ENCODE measurements at places on chromosomes 16 and 17.

DNA sequence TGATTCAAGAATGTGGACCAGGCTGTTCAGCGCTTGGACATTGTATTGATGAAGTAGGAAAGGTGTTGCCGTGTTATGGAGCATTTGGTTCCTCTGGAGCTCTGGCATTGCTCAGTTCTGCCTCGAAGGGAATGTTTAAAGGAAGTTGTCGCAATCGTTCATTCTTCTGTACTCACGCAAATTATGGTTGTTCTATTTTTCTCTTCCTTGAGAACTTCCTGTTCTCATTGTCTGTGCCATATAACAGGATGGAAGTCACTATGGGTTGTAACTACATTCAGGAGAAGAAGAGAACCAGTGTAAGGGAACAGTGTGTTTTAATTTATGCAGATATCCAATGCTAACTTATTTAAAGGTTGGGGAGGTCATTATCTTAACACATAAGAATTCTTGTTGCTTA lies 13.0 kb downstream of the PCTP start:
- DNase-seq = no peak

DNA sequence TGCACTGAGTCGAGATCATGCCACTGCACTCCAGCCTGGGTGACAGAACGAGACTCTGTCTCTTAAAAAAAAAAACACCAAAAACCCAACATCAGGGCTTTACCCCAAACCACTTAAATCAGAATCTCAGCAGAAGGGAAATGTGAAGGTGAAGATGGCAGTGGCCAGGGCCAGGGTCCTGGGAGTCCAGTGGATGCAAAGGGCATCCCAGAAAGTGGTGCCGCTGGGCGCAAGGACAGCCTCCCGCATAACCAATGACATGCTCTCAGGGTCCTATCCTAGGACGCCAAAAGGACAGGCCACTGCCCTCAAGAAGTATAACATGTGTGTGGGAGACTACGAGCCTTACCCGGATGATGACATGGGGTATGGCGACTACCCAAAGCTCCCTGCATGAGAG lies 7.9 kb downstream of the TUBD1 start:
- DNase-seq = no peak

- no peak for DNase-seq
Observed at GRCh38 chr17:27336184-27336583, 42.3 kb downstream of the WSB1 start.

DNA sequence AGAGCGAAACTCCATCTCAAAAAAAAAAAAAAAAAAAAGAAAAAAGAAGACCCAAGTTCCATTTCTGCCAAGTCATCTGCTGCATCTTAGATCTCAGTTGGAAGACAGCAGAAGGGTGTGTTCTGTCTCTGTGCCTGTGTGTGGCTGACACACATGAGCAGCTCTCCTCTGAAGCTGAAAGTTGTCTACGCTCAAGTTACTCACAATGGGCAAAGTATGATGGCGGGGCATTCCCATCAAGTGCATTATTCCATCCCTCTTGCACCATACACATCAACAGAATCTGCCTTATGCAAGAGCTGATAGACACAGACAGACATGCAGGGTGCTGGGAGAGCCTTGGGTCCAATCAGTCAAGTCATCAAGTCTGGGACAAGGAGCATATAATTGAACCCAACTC lies 402.2 kb downstream of the XYLT1 start:
- DNase-seq = no peak

GRCh38 chr16:11049396-11050059 lies 105.2 kb downstream of the CLEC16A start:
- DNase-seq = no peak
